ENCODE measurements at places on chromosomes 6 and 20. TPM values are rescaled to one million over a fixed set of nuclear protein-coding genes. Genes with fewer than 3 reads are reported as not detected.

The SIRPB2 gene
- total RNA-seq: 2.1 TPM

DNA sequence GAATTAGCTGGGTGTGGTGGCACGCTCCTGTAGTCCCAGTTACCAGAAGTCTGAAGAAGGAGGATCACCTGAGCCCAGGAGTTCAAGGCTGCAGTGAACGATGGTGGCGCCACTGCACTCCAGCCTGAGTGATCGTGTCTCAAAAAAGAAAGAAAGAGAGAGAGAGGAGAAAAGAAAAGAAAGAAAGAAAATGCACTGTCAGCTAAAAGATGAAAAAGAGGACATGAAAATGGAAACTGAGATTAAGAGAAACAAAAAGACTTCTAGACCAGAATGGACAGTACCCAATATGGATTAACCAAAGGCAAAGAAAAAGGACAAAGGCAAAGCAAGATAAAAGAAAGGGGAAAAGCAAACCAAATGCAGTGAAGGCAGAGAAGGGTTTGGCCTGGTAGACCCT, 9.0 kb upstream of the RALGAPA2 start:
- no peak overlapping the region for H3K4me3 ChIP-seq
- no peaks in the 10 kb centered on the region for H3K4me1 ChIP-seq
- no peaks in the 10 kb centered on the region for H3K36me3 ChIP-seq
- no peak overlapping the region for H3K27ac ChIP-seq

- no peaks in the 10 kb centered on the region for H3K36me3 ChIP-seq
- no peaks in the 10 kb centered on the region for H3K27me3 ChIP-seq
- DNase-seq: no peak
- no peak overlapping the region for H3K4me3 ChIP-seq
- no peak overlapping the region for H3K27ac ChIP-seq
These were observed 127.0 kb downstream of the CEBPB start for GRCh38 chr20:50317609-50318008.

DNA sequence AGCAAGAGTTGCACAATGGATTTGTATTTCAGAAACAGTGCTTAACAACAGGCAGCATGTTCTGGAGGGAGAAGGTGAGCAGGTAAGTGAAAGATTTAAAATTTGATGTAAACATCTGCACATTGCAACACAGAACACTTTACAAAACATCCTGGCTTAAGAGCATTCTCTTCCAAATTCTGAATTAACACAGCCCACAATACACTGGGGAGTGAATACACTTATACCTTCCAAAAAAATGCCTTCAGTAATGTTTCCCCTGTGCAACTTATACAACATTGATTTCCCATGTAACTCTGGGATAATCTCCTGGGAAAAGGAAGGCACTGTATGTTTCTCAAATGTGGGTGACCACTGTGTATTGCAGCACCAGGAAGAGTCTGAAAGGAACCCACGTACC, 127.6 kb downstream of the FYN start:
- peaks cover 51% of the 10 kb centered on the region for H3K4me1 ChIP-seq
- no peak overlapping the region for H3K4me3 ChIP-seq
- no peak overlapping the region for H3K27ac ChIP-seq

- no peaks in the 10 kb centered on the region for H3K36me3 ChIP-seq
- H3K4me1 ChIP-seq: no peaks in the 10 kb centered on the region
- no peak overlapping the region for H3K27ac ChIP-seq
- no peak overlapping the region for H3K4me3 ChIP-seq
- no peak for DNase-seq
These were observed 113.6 kb downstream of the HDGFL1 start for GRCh38 chr6:22682979-22683378.

DNA sequence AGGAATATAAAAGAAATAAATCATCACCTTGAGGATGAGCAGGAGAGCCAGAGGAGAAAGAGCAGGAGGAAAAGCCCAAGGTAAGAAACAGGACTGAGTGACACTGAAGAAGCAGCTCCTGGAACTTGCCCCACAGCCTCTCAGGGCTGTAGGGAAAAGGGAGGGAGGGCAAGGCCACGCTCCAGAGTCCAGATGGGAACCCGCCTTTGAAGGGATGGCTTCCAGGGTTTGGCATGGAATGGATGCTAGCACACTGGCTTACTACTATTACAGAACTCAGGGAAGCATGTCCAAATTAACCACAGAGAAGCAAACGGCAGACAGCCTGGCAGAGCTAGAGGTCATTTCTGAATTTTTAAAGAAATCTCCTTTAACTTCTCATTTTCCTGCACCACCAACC, 26.8 kb downstream of the RALGAPA2 start:
- H3K27ac ChIP-seq: peak overlapping the region; percentile 56
- no peaks in the 10 kb centered on the region for H3K36me3 ChIP-seq
- H3K4me1 ChIP-seq: peaks cover 91% of the 10 kb centered on the region
- H3K4me3 ChIP-seq: no peak overlapping the region
- H3K27me3 ChIP-seq: no peaks in the 10 kb centered on the region
- DNase-seq: peak; percentile 66
